ENCODE measurements at places on chromosomes 13 and 19. TPM values are rescaled to one million over a fixed set of nuclear protein-coding genes. Genes with fewer than 3 reads are reported as not detected.

FCGBP gene
- total RNA-seq = 3.6 TPM

SKA3 gene
- total RNA-seq = not detected

PET100 gene
- 12.0 TPM for total RNA-seq

SHC2 gene
- 26.8 TPM for total RNA-seq

GAPDHS gene
- total RNA-seq = not detected

NOTCH3 gene
- 34.2 TPM for total RNA-seq

DNA sequence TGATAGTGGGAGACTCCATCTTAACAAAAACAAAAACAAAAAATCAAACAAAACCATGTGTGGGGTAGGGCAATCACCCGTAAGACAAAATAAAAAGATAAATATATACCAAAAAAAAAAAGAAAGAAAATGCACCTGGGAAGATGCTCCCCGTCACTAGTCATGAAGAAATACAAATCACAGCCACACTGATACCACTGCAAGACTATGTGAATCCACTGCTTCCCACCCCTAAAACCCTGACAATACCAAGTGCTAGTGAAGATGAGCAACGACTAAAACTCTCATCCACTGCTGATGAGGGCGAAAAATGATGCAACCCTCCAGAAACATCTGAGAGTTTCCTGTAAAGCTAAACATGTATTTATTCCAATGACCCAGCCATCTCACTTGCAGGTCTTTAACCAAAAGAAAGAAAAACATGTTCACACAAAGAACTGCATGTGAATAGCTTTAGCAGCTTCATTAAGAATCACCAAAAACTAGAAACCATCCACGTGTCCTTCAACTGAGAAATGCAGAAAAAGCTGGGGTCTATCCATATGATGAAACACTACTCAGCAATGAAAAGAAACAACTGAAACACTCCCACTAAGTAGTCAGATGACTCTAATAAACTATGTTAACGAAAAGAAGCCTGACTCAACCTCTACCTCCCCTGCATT, 31.7 kb downstream of the BRD4 start:
- no peak for DNase-seq

DNA sequence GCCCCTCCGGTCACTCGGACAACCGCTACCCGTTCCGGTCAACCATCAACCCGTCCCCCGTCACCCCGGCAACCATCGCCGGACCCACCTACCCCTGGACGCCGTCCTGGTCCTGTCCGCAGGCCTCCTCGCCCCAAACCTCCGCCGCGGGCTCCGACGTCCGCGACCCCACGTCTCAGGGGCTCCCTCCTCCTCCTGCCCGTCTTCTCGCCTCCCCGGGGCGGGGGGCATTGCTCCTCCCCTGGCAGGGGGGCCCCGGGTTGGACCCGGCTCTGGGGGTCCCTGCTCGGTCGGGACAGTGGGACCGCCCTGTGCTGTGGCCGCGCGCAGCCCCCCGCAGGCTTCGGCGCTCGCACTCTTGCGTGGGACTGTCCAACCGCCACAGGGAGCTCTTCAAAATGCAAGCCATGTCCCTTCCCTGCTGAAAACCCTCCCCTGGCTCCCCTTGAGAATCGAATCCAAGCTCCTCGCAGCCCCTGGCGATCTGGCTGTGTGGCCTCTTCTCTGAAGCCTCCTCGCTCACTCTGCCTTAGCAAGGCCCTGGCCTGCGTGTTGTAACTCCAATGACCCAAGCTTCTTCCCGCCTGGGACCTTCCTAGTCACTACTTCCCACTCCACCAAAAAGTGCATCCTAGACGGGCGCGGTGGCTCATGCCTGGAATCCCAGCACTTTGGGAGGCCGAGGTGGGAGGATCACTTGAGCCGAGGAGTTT, 8.4 kb downstream of the EPHX3 start:
- peak; percentile 65 for DNase-seq

- DNase-seq = no peak
These were observed 4.6 kb downstream of the ZNF135 start for GRCh38 chr19:58063712-58064111.

DNA sequence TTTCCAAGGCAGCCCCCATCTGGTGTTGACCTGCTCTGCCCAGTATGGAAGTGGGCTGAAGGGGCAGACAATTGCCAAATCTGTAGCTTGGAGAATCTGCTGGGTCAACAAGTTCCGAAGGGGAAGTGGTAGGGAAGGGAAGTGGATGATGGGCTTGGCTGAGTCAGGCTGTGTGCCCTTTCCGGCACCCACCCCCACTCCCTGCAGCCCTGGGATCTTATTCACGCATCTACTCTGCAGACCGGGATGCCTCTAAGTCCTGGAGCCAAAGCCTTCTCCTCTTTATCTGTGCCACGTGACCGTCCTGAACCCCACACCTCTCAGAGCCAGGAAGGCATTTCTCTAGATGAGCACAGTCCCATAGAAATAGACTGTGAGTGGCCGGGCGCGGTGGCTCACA, 7.5 kb upstream of the C5AR2 start:
- no peak for DNase-seq

DNA sequence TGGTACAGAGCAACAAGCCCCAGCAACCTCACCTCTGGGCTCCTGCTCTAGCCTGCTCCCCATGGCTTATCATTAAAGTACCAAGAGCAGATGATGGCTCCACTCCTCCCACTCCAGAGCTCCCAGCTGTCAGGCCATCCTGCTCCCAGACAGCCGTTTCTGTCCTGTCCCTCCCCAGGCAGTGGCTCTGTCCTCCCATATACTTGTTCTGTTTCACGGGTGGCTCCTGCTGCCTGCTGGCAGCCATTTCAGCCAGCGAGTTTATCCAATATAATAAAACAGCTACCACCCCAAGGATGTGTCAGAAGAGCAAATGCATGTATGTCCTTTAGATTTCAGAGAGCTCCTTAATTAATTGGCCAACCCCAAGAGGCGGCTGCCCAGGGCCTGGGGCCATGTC, 79.4 kb upstream of the VSTM2B start:
- no peak for DNase-seq

DNA sequence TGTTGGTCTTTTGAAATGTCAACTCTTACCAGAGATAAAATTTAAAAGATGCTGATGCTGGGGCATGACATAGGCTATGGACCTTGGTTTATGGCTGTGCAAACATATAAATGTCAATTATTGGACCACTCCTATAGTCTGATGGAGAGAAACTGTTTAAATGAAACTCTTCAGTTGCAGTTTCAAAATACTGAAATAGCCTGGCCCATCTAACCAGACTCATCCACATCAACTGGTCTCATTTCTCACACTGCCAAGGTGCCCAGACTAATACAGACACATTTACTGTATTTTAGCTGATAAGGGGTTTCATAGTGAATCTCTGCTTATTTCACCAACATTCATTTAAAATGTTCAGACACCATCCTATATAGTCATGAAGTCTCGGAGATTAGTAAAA, 19.9 kb downstream of the SERPINE3 start:
- DNase-seq = no peak

DNA sequence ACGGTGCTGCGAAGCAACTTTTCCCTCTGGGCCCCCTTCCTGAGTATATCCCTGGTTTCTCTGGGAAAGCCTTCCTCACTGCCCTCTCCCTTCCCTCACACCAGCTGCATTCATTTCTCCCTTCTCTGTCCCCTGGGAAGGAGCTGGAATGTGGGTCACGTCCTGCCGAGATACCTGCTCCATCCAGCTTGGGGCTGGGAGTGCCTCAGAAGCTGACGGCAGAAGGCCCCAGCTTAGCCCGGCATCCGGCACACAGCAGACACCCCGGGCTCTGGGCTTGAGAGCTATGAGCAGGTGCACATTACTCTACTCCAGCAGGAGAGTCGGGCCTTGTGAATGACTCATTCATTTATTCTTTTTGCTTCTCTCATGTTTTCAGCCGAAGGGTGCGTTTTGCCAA, 170.6 kb downstream of the TEX29 start:
- no peak for DNase-seq

Data from right atrium auricular region (tissue), 2 donors.